ENCODE measurements at places on chromosomes 11 and 22. TPM values are rescaled to one million over a fixed set of nuclear protein-coding genes. Genes with fewer than 3 reads are reported as not detected.

Gene TAF1D
- total RNA-seq = 294 TPM

Gene RFPL3
- total RNA-seq = not detected

Gene KCNJ1
- not detected for total RNA-seq

Gene VPREB1
- not detected for total RNA-seq

Gene CDON
- 3.7 TPM for total RNA-seq

Gene NNMT
- total RNA-seq = 3.6 TPM

Gene BMAL1
- total RNA-seq = 10.6 TPM

Gene TMEM191C
- total RNA-seq = 2.4 TPM

Gene OR8J1
- not detected for total RNA-seq

DNA sequence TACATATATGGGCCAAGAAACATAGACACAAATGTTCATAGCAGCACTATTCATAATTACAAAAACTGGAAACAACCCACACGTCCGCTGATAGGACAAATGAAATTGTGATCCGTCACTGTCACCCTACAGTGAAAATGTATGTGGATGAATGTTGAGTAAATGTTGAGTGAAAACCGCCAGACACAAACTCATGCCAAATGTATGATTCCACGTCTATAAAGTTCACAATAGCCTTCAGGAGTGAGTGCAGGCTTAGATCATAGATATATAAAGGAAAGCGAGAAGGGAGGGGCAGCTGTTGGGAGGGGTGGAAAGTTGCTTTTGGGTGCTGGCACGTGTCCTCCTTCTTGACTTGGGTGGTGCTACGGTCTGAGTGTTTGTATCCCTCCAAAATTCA, 33.6 kb downstream of the DBX1 start:
- no peak for DNase-seq

DNA sequence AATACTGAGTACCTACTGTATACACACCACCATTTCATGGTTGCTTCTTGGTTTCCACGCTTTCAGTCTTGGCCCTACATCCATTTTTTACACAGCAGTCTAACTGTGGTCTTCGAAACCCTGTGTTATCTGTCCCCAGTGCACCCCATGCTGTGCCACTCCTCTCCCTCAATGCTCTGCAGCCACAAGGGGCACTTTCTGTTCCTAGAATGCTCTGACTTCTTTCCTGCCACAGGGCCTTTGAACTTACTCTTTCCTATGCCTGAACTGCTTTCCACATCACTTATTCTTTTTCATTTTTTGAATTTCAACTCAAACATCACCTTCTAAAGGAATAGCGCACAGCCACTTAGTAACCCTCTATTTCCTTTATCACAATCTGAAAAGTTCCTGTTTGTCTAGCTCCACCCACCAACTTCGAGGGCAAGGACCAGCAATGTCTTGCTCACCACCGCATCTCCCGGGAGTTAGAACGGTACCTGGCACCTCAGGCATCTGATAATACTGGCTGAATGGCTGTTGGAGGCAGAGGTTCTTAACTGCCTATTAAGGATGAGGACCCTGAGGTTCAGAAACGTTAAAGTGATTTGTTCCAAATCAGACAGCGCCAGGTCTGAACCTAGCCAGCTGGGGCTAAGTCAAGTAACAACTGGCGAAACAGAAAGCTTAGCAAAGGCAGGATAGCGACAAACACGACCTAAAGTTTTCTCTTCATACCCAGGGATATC, 568 bp downstream of the ALG8 start:
- peak; percentile 3 for DNase-seq

DNA sequence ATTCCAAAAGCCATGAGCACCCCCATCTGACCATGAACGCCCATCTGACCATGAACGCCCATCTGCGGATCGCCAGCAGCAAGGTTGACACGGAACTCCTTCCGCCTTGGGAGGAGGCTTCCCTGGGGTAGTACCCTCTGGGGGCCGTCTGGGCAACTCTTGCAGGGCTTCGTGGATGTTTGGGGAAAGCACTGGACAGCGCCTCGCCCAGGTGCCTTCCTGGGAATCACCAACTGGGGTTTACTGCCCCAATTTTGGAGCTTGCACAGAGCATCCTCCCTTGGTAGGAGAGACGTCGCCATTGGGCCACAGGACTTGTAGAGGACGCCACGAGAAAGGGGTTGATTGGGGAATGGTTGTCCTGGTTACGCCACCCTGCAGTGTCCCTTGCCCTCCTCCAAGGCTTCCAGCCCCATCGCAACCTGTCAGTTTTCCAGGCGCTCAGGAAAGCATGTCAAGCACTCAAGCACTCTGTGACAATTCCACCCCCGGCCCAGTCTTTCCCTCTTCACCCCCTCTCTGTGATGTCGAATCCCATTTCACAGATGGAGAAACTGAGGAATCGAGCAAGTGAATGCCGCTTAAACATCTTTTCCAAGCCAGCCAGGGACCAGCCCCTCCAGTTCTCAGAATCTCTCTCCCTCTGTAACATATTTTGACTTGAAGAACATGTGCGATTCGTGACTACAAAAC, 914 bp upstream of the PRDM11 start:
- no peak for DNase-seq

- no peak for DNase-seq
These were observed 2.2 kb downstream of the SLC35F2 start for GRCh38 chr11:107856180-107856980.

- DNase-seq = no peak
These were observed 64.7 kb upstream of the WNT7B start for GRCh38 chr22:46041642-46042041.

DNA sequence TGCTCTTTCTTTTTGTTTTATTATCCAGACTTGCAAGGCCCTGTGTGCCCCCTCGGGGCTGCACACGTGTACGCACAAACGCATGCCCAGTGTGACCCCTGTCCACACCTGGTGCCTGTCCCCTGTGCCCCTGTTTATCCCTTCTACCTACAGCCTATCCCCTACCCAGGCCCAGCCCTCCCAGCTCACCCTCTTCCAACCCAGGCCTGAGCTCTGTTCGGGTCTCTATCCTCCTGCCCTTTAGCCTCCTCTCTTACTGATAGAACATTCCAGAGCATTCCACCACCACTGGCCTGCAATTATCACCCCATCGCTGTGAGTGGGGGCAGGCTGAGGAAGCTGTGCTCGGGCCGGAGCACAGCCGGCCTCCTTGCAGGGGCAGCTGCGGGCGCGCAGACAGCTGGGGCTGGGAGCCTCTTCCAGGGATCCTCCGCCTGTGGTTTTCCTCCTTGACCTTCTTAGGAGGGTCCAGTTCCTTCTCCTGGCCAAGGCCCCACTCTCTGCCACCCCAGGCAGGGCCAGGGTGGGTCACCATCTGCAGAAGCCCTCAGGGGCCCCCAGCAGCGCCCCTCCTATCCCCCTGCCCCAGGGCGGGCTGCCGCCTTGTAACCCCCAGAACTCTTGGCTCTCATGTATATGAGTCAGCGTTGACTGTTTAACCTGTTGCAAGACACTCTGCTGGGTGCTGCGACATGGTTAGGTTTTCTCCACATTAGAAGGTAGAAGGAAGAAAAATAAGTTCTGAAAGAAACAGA, 41.8 kb upstream of the KCNQ1OT1 start:
- DNase-seq = no peak

- no peak for DNase-seq
These were observed 621.1 kb downstream of the OPCML start for GRCh38 chr11:132911186-132911585.

DNA sequence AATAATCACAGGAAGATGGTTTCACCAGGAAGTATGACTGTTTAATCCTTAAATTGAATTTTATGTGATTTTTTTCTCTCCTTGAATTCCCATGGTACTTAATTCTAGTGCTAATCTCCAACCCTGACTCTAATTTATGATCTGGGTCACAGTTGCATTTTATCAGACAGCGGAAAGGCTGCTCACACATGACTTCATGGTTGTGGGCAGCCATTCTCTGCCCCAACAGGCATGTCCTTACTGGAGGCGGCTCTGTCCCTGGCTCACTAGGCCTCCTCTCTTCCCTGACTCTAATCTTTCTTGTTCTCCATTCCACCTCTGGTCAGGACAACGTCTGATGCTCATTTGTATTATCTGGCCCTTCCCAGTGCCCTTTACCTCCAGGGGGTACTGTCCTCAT, 184.4 kb downstream of the CHST1 start:
- no peak for DNase-seq

DNA sequence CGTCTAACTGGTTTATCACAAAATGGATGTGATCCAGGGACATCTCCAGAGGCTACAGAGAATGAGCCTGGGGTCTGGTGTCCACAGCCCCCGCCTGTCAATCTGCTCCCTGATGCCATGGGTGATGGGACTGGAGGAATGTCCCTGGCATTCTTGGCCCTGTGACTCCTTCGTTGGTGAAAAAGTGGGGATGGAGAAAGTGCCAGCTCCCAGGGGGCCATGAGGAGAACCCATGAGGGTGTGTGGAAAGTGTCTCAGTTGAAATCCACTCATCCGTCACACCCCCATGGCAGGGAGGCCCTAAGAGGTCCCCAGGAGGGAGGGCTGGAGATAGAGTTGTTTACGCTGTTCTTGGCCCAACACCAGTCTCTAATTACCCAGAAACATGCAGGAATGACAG, 322.0 kb downstream of the CTTN start:
- DNase-seq = no peak

GRCh38 chr22:30175690-30176288, 70.8 kb downstream of the LIF start:
- no peak for DNase-seq

- no peak for DNase-seq
These were observed 102.6 kb downstream of the TRIM44 start for GRCh38 chr11:35765211-35765610.

GRCh38 chr11:60240662-60241061, 2.3 kb downstream of the MS4A4E start:
- no peak for DNase-seq

DNA sequence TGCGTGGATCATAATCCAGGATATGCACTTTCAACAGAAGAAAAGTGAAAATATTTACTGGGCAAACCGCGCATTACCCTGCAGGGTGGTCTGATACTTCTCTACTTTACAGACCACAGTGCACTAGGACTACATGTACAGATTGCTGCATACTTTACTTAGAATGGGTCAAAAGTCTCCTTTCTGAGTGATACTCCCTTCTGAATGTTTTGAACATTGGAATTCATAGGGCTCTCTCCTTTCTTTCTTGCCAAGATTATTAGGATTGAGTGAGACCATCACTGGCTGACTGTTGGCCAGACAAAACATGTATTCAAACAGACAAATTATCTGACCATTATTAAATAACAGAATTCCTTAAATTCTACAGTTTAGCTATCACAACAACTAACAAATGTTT, 6.6 kb upstream of the FIBIN start:
- DNase-seq = no peak

- DNase-seq = no peak
These were observed 6.8 kb upstream of the ESAM start for GRCh38 chr11:124768914-124769313.

DNA sequence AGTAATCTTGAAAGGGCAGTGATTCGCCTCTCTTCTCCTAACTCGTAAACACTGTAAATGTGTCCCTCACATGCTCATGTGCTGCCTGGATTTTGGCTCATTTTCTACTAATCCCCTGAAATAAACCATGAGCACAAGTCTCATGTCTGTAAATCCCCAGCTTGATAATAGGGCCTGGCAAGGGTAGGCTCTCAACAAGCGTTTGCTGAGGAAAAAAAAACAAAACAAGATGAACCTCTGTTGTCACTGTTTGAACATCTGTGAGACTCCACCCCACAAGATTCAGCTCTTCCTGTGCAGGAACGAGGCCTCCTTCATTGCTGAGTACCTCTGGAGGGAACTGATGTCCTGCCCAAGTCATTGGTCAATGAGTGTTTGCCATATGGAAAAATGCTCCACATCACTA, 4.5 kb upstream of the CYB5R2 start:
- no peak for DNase-seq

- DNase-seq = no peak
These were observed 1173.7 kb downstream of the BRD1 start for GRCh38 chr22:48653929-48654328.

DNA sequence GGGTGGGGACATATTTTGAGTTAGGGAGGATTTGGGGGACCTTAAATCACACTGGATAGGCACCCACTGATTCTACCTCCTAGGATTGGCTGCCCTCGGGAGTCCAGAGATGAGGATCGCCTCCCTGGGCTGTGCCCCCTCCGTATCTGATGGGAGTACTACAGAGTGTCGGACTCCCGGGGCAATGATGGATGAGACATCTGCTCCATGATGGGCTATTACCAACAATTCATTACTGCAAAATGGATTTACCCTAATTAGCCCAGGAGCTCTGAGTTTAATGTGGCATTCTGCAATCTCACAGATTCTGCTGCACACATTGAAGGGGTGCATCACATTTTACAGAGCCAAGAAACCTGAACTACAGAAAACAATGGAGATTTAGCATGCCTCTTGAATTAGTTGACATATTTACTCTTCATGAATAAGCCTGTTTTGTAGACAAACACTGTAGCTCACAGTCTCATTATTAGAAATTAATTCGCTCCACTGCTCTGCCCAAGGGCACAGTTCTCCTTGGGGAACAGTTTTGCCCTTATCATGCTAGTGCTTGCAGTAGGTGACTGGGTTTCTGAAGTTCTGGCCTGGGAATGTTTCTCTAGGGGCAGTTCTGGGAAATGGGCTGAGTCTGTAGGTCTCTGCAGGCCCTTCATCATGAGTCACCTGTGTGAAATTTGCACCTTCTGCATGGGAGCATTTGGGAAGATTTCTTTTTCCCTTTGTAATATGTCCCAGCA, 217.1 kb upstream of the PLET1 start:
- DNase-seq = no peak

DNA sequence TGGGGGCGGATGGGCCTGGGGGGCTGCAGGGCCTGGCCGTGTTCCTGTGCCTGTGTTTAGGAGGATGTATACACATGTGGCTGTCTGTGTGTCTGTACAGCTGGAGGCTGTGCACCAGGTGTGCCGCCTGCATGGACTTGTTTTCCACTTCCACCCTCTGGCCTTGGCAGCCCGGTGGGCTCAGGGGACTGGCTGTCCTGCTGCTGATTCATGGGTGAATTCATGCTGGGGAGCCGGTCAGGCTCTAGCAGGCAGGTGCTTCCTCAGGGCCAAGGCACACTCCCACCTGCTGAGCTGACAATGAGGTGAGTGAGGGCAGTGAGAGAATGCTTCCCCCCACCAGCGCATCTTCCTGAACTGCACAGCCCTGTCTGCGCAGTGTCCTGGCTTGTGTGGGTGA, 88.4 kb downstream of the CCDC81 start:
- no peak for DNase-seq

GRCh38 chr11:70470127-70470526, 71.8 kb downstream of the CTTN start:
- no peak for DNase-seq

All from NCI-H460 (cell line).